ENCODE measurements at places on chromosomes 3 and 15. TPM values are rescaled to one million over a fixed set of nuclear protein-coding genes. Genes with fewer than 3 reads are reported as not detected.

CD96 gene
- 84.7 TPM for polyA plus RNA-seq

SPATA12 gene
- polyA plus RNA-seq, result not detected

CCDC51 gene
- polyA plus RNA-seq, result 13.4 TPM

HCLS1 gene
- 468 TPM for polyA plus RNA-seq

BCHE gene
- not detected for polyA plus RNA-seq

TMIE gene
- polyA plus RNA-seq, result not detected

MAP3K13 gene
- polyA plus RNA-seq, result 53.4 TPM

TM4SF1 gene
- polyA plus RNA-seq, result not detected

GOLGA8R gene
- polyA plus RNA-seq, result 0.06 TPM

TRIM59 gene
- polyA plus RNA-seq, result 21.6 TPM

FYCO1 gene
- 3.3 TPM for polyA plus RNA-seq

UROC1 gene
- polyA plus RNA-seq, result not detected

DBR1 gene
- polyA plus RNA-seq, result 12.9 TPM

IREB2 gene
- 12.7 TPM for polyA plus RNA-seq

FBXO40 gene
- polyA plus RNA-seq, result 0.18 TPM

PLSCR2 gene
- not detected for polyA plus RNA-seq

CCDC9B gene
- 0.11 TPM for polyA plus RNA-seq

ZNF148 gene
- 54.5 TPM for polyA plus RNA-seq

GPR176 gene
- 0.46 TPM for polyA plus RNA-seq

CFAP92 gene
- not detected for polyA plus RNA-seq

HSPBAP1 gene
- 8.8 TPM for polyA plus RNA-seq

ATXN7 gene
- 2.1 TPM for polyA plus RNA-seq

LYZL4 gene
- polyA plus RNA-seq, result not detected

CPLX3 gene
- polyA plus RNA-seq, result not detected

ERC2 gene
- polyA plus RNA-seq, result not detected

GABRR3 gene
- polyA plus RNA-seq, result not detected

FAM81A gene
- 0.26 TPM for polyA plus RNA-seq

GOLGA8J gene
- polyA plus RNA-seq, result not detected

CDC25A gene
- polyA plus RNA-seq, result not detected

ARL6 gene
- polyA plus RNA-seq, result 1.9 TPM

MGLL gene
- 8.6 TPM for polyA plus RNA-seq

WDR93 gene
- polyA plus RNA-seq, result not detected

BFSP2 gene
- polyA plus RNA-seq, result 2.8 TPM

C3orf20 gene
- polyA plus RNA-seq, result not detected

CX3CR1 gene
- polyA plus RNA-seq, result 10.3 TPM

MYH15 gene
- polyA plus RNA-seq, result not detected

TLR9 gene
- polyA plus RNA-seq, result 10.4 TPM

CHRD gene
- polyA plus RNA-seq, result not detected

ZNF662 gene
- polyA plus RNA-seq, result not detected

UCN2 gene
- polyA plus RNA-seq, result not detected

CCRL2 gene
- polyA plus RNA-seq, result 1.3 TPM

ZNF621 gene
- 3.8 TPM for polyA plus RNA-seq

THPO gene
- polyA plus RNA-seq, result 0.14 TPM

SLC27A2 gene
- polyA plus RNA-seq, result 0.83 TPM

SCG5 gene
- not detected for polyA plus RNA-seq

CSPG5 gene
- polyA plus RNA-seq, result 0.41 TPM

TRH gene
- not detected for polyA plus RNA-seq

HESX1 gene
- polyA plus RNA-seq, result 1.1 TPM

SERINC4 gene
- 1.1 TPM for polyA plus RNA-seq

THSD4 gene
- polyA plus RNA-seq, result not detected

C3orf22 gene
- polyA plus RNA-seq, result not detected

TNIK gene
- 3.0 TPM for polyA plus RNA-seq

RTP1 gene
- polyA plus RNA-seq, result not detected

RARRES1 gene
- polyA plus RNA-seq, result 0.28 TPM

P3H2 gene
- not detected for polyA plus RNA-seq

CAMK1 gene
- polyA plus RNA-seq, result 0.65 TPM

ALDH1A3 gene
- not detected for polyA plus RNA-seq

All from IgD-negative memory B cell (primary cell).